ENCODE measurements at places on chromosomes 11 and 22. TPM values are rescaled to one million over a fixed set of nuclear protein-coding genes. Genes with fewer than 3 reads are reported as not detected.

DNA sequence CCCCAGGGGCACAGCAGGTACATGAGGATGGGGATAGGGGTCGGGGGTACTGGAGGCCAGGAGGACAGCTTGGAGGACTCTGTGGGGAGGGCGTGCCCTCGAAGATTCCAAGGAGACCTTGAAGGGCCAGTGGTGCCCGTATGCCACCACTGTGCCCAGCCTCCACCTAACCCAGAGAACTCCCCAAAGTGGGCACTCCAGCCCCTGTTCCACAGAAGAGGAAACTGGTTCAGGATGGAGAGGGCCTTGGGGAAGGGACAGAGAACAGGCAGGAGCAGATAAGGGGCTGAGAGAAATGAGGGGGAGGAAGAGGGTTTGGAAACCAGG, 2.2 kb upstream of the PHLDA2 start:
- peak overlapping the region; percentile 60 for H3K27ac ChIP-seq
- H3K27me3 ChIP-seq = peaks cover 18% of the 10 kb centered on the region
- H3K4me1 ChIP-seq = peaks cover 27% of the 10 kb centered on the region

DNA sequence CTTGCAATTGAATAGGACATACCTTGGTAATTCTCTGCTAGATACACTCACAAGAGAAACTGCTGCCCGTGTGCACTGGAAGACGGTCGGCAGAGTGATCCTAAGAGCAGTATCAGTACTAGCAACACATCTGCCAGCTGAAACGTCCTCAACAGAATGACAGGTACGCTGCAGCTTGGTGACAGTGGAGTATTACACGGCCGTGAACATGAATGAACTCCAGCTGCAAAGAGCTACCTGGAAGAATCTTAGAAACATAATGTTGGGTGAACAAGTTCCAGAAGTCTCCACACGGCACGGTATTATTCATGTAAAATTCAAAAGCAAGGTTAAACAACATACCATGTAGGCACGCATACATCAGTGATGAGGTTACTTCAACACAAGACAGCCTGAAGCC, 44.4 kb downstream of the TPCN2 start:
- H3K4me3 ChIP-seq = no peak overlapping the region
- no peaks in the 10 kb centered on the region for H3K27me3 ChIP-seq
- no peak overlapping the region for H3K27ac ChIP-seq
- DNase-seq = no peak
- H3K36me3 ChIP-seq = peaks cover 13% of the 10 kb centered on the region

DNA sequence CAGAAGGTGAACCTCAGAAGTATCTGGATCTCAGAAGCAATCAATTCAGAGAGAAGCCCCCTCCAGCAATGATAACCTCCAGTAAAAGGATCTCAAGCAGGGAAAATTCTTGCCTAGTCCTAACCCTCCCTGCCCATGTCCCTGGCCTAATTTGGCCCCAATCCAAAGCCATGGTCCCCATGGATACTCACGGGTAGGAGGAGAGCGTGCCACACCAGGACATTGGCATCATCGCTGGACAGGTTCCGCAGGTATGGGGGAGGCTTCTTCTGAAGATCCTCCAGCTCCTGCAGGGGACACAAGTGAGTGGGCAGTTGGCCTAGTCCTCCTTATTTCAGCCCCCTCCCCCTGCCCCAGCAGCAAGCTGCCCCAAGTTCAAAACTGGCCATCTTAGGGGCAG, 7.3 kb downstream of the UBE2L6 start:
- peaks cover 43% of the 10 kb centered on the region for H3K36me3 ChIP-seq
- no peak for DNase-seq
- H3K27me3 ChIP-seq = no peaks in the 10 kb centered on the region

DNA sequence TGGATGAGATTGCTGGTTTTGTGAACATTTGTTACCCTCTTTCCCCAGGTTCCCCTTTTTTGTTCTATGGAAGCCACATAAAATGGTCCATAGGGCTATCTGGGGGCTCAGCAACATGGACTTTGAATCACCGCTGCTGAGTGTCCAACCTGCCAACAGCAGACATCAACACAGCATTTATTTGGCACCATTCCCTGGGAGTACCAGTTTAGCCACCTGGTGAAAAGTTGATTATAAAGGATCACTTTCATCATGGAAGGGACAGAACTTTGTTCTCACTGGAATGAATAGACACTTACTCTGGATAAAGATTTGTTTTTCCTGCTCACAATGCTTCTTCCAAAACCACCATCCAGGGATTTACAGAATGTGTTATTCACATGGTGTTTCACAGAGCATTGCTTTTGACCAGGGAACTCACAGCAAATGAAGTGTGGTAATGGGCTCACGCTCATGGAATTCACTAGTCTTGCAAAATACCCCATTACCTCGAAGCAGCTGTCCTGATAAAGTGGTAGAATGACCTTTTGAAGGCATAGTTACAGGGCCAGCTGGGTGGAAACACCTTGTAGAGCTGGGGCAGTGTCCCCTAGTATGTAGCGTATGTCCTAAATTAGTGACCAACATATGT, 43.9 kb downstream of the ADM start:
- peaks cover 7% of the 10 kb centered on the region for H3K27me3 ChIP-seq
- no peak for DNase-seq
- H3K4me1 ChIP-seq = no peaks in the 10 kb centered on the region
- no peak overlapping the region for H3K27ac ChIP-seq

Gene ANGPTL5
- total RNA-seq = not detected

Gene SLC6A5
- total RNA-seq = not detected

DNA sequence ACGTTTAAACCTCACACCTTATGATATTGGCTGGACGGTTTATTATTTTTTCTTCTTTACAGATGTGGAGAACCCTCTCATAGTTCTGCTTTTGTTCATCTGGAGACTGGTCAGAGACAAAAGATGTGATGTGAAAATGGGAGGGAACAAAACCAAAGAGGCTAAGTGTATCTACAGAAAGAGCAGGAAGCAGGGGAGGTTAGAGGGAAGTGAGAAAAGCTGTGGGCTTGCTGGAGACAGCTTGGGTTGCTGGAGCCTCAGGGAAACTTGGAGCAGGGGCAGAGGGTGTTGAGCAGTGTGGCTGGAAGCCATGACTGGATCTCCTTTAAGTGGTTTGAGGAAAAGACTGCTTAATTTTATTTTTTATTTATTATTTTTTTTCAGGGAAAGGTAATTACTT, 79.0 kb upstream of the SNX19 start:
- H3K27me3 ChIP-seq = peaks cover 2% of the 10 kb centered on the region
- H3K27ac ChIP-seq = no peak overlapping the region
- no peak for DNase-seq
- no peaks in the 10 kb centered on the region for H3K4me1 ChIP-seq
- no peaks in the 10 kb centered on the region for H3K36me3 ChIP-seq
- no peak overlapping the region for H3K4me3 ChIP-seq

Measured in activated CD4-positive, alpha-beta T cell treated with anti-CD3 and anti-CD28 coated beads for 36 hours (primary cell).